ENCODE measurements at places on chromosomes 5 and 9.
A peak's percentile ranks its signal among the peaks of the same experiment; 100 is the strongest.

GRCh38 chr9:13330396-13331004, 51.0 kb upstream of the MPDZ start:
- no peak for DNase-seq

DNA sequence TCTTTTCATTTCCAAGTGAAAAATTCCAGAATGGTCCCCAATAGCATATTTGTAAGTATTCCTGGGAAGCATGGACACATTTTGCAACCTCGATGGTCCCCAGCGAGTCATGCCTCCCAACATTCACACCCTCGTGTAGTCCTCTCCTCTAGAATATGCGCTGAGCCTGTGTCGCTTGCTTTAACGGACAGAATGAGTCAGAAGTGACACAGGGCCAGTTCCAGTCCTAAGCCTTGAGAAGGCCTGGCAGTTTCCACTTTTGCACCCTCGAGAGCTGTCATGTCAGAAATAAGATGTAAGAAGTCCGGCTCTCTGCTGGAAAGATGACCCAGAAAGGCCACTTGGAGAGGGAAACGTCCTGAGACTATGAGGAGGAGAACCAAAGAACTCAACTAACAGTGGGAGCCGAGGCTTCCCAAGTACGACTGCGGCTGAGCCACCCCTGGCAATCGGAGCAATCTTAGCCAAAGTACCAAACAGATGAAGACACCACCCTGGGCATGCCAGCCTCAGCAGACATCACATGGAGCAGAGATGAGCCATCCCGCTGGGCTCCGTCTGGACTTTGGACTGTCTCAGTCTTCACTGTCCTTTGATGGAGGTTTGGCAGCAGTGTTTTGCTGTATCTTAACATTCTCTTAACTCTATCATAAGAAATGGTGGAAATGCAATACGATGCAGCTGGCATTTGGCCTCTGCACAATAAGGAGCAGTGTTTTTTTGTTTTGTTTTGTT, 42.6 kb upstream of the GFPT2 start:
- no peak for DNase-seq

- peak; percentile 96 for DNase-seq
Observed at GRCh38 chr9:20684035-20684874, at the start of gene FOCAD. TSS of gene FOCAD (plus strand) at chr9:20684259. CDS start at chr9:20715354, 31,095 bp downstream.

DNA sequence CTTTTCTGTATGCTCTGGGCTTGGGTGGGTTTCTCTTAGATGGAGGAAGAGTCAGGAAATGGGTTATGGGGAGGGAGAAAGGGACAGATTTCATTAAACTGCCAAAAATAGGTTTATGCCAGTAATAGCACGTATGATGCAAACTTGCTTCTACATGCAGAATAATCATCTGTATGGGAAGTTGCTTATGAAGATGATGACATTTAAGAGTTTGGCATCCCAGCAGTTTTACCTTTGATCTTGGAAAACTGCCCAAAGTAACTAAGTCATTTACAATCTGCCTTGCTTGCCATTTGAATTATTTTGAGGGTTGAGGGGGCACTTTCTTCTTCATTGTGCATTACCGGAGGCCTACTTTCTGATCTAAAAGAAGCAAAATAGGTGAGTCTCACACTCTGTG, 282.9 kb upstream of the ANKRD55 start:
- no peak for DNase-seq

GRCh38 chr9:129709438-129710168, 43.2 kb downstream of the PTGES start:
- no peak for DNase-seq

DNA sequence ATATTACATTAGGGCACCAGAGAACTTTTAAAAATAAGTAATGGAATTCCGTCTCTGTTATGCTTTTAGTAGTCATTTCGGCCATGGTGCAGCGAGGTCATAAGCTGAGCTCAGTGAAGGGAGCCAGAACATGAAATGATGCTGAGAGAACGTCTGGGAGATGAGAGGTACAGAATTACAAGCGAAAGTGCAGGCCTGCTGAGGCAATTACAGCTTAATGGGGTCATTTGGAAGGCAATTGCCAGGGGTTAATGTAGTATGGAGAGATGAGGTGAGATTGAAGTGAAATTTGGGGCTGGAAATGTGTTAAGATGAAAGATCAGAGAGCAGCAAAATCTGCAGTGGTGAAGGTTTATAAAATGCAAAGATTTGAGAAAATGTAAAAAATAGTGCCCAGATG, 96.5 kb downstream of the PBX3 start:
- DNase-seq = no peak

- DNase-seq = no peak
Observed at GRCh38 chr9:22105005-22105722, 96.1 kb upstream of the CDKN2B start.

DNA sequence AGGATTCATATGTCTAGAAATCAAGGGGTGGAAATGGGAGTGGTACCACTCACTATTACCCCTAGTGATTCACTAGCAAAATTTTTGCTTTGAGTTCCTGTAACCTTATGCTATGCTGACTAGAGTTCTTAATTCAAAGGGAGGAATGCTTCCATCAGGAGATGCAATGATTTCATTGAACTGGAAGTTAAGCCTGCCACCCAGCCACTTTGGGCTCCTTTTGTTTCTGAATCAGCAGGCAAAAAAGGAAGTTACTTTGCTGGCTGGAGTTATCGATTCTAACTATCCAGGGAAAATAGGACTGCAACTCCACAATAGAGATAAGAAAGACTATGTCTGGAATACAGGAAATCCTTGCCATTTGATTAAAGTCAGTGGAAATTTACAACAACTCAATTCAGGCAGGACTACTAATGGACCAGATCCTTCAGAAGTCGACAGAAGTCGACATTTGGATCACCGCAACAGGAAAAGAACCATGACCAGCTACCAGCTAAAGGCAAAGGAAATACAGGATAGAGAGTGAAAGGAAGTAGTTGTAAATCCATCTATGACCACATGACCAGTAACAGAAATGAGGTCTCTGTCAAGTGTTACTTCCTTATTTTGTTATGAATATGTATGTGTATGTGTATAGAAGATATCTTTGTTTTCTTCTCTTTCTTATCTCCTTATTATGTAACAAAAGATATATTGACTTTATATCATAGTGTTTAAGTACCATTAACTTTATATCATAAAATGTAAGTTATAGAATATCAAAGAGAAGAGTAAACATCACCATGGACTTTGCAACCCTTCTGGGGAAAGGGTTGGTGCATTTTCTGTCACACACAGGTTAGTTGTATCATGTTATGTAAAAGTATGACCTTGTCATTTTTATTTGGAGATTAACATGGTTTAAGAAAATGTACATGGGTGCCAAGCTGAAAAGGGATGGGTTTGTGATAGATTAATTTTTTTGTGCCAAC, 198.7 kb upstream of the HAPLN1 start:
- DNase-seq = no peak

DNA sequence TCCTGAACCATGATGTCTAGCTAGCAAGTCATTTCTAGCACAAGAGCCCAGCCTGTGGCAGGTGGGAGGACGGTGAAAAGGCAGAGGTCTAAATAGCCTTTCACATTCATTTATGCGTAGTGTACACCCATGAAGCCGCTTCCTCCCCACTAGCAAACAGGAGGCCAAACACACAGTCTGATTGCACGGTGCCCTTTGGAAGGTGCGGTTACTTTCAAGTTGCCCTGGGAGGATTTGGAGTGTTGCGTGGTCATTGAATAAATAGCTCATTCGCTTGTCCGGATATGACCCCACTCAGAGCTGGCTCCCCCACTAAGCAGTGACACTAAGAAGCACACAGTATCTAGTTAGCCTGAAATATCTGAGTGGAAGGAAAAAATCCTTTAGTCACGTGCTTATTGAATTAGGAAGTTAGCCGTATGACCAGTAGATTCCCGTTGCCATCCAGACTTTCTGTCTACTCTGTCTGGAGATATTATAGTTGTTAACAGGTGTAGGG, 664 bp upstream of the ARSB start:
- DNase-seq = peak; percentile 71

- DNase-seq = no peak
Observed at GRCh38 chr5:51201024-51201423, 182.2 kb upstream of the ISL1 start.

DNA sequence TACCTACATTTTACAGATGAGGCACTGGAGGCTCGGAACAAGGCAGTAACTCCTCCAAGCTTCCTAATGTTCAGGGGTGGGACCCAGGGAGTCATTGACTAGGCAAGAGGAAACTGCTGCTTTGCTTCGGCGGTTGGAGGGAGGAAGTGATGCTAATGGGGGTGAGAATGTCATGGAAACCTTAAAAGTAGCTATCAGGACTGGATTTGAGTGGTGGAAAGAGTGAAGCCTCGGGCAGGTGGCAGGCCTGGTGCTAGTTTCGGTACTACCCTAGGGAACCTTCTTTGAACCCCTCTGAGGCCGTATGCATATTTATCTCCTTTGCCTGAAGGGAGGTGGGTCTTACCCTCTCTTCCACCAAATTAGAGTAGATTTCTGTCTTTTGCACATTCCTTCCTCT, 1.6 kb downstream of the BSPRY start:
- peak; percentile 64 for DNase-seq

DNA sequence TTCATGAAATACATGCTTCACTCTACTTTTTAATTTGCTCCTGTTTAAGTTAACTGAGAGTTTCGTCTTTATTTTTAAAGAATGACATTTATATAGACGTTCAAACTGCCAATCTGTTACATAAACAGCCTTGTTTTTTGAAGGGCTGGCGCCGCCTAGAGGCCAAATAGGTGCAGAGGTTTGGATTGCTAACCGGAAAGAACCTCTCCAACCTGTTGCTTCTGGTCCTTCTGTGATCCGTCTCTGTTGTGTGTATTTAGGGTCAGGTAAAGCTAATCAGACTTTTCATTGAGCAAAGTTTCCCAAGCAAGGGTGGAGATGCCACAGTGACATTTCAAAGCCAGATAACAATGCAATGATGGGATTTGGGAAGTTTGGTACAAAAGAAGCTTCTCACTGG, 39.5 kb upstream of the GLIS3 start:
- peak; percentile 86 for DNase-seq

- peak; percentile 3 for DNase-seq
Observed at GRCh38 chr9:126291925-126292324, 34.7 kb upstream of the MVB12B start.

GRCh38 chr9:104177003-104177611, 83.0 kb downstream of the SMC2 start:
- DNase-seq = no peak

GRCh38 chr9:8486095-8486494, 686.5 kb upstream of the DMAC1 start:
- no peak for DNase-seq

DNA sequence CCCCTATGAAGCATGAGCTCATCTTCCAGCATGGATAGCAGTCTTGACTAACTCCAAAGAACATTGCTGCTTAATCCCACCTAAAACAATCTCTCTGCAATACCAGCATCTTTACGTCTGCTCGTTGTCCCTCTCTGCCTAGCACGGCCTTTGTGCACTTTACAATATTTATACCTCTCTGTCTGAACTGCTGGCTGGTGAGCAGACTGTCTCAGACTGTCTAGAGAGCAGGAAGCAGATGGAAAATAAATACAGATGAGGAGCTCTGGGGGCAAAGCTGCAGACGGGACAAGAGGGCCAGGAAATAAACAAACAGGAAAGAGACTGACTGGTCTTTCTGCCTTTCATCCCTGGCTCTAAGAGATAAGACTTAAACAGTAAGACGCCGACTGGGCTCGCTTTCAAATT, 224.8 kb downstream of the ENC1 start:
- no peak for DNase-seq

- DNase-seq = no peak
Observed at GRCh38 chr5:151030056-151030336, 9.6 kb downstream of the GPX3 start.

DNA sequence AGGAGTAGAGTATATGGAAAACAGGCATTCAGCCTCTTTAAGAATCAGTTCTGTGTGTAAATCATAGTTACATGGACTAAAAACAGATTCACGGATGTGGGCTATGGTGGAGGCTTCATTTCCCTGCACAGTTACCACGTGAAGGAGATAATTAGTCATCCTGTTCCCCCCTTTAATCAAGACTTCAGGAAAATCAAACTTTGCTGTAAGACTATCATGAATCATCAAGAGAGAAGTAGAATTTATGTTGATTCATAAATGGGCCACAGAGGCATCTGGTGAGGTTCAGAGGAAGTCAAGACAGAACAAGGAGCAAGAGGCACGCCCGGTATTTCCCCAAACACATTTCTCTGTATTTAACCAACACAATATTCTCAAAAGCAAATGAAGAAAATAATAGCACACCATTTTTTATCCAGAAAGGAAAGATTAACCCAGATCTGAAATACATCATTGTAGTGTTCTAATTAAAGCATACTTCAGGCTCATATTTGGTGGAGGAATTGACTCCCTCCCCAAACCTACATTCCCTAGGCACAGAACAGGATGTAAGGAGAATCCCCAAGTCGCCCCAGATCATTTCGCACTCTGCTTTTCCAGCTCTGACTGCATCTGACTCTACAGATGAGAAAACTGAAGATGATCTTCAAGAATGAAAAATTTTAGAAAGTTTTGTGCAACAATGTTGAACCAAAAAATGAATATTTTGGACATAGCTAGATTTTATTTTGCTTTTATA, 175.8 kb upstream of the GAS1 start:
- no peak for DNase-seq

DNA sequence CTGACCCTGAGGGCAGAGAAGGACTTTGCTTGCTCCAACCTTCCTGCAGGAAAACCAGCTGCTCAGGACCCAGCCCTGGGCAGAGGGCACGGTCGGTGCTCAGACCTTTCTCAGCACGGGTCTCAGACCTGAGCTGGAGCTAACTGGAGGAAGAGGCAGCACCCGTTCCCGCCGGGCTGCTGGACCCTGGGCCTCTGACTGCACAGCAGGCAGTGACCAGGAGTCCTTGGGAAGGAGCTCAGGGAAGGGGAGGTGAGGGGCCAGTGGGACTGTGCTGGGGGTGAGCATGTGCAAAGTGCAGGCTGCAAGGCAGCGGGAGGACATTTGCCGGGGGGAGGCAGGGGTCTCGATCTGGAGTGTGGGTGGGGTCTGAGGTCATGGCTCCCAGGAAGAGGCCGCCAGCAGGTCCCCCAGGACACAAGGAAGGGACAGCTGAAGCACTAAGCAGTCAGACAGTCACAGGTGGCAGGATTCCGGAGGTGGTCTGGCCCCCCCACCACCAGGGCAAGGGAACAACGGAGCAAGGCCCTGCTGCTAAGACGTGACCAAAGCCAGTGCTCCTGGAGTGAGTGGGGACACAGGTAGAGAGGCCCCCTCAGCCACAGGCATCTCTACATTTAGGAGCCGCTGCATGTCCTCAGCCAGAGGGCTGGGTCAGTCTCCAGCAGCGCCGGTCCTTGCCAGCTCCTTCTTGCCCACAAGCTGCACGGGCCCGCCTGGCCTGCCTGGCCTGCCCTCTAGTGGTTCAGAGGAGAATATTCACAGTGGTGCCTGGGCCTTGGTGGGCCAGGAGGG, 4.8 kb upstream of the DPM2 start:
- DNase-seq = peak; percentile 62

GRCh38 chr9:93026640-93027039, 31.9 kb upstream of the SUSD3 start:
- no peak for DNase-seq

DNA sequence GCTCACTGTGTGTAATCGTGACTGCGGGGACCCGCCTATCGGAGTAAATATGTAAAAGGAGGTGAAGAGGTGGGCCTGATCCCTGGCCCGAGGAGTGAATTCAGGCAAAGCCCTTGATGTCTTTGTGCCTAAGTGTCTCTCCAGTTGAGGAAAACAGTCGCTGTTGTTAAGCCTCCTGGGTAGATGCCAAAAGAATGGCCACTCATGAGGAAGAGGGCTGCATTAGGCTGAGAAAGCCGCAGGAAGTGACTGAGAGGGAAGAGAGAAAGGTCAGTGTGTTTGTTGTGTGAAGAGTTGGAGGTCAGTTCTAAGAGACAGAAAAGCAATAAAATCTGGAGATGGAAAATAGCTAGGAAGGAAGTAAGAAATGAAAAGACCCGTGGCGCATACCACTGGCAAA, 35.8 kb upstream of the PIP5K1B start:
- DNase-seq = no peak
